ENCODE measurements at places on chromosomes 6 and 20. TPM values are rescaled to one million over a fixed set of nuclear protein-coding genes. Genes with fewer than 3 reads are reported as not detected.
A peak's percentile ranks its signal among the peaks of the same experiment; 100 is the strongest.

Gene RRAGD
- total RNA-seq: under 0.01 TPM

Gene TFAP2A
- 2.6 TPM for total RNA-seq

Gene JPH2
- total RNA-seq: 50.5 TPM

Gene BPIFB4
- total RNA-seq: not detected

Gene ZNF831
- total RNA-seq: not detected

Gene NAA20
- total RNA-seq: 29.3 TPM

Gene HLA-F
- 42.2 TPM for total RNA-seq

Gene ANKRD6
- 1.3 TPM for total RNA-seq

DNA sequence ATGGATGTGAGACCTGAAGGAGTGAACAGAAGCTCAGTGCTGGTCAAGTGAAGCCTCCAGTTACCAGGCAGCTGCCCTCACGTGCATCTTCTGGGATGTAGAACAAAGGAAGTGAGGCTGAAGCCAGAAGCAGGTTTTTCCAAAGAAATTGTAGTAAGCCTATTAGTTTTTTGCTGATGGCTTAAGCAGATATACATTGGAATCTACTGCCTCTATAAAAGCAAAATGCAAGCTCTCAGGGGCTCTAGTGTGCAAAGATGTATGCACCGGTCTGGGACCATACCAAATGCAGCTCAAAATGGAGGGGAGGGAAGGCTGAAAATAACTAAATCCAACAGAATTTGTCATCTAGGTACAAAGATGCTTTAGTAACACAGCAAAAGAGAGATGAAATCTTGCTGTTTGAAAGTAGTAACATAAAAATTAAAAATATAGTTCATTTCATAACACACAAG lies 77.0 kb downstream of the DTNBP1 start:
- no peak for DNase-seq

GRCh38 chr6:161133963-161134362 lies 139.9 kb downstream of the AGPAT4 start:
- DNase-seq: no peak

DNA sequence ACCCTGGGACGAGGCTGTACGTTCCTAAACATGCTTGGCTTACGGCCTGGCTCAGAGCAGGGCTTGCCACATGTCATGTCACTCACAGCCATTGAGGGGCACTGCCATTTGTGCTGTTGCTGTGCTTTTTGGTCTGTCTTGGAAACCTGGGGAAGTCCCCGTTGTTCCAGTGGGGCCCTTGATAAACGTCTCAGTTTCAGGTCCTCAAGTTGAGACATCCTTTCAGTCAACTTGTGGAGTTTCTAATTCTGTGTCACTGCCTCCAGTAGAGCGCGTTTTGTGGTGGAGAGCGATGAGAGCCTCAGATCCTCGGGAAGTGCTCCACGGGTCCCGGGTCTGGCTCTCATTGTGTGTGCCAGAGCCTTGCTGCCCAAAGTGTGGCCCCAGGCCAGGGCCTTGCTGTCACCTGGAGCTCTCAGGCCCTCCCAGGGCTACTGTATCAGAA lies 43.0 kb upstream of the CCR6 start:
- no peak for DNase-seq

DNA sequence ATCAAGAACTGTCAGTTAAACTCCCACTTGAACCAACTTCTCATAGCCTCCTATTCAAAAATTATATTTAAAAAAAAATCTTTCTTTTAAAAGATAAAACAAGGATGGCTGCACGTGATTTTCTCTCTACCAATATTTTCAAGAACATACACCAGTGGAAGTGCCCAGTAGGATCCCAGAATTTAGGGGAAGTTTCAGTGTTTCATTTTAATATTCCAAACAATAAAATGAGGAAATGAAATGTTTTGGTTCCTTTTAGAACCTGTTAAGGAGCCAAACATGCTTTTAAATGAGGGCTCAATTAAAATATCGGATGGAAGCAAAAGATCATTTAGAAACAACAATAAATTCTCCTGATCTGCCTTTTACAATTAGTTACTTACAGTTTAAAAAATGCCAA lies 26.4 kb upstream of the PRELID3B start:
- DNase-seq: no peak

GRCh38 chr6:53011979-53012378 lies 16.9 kb upstream of the GSTA4 start:
- DNase-seq: peak; percentile 28

GRCh38 chr6:40719671-40720374 lies 132.7 kb upstream of the LRFN2 start:
- DNase-seq: peak; percentile 81

DNA sequence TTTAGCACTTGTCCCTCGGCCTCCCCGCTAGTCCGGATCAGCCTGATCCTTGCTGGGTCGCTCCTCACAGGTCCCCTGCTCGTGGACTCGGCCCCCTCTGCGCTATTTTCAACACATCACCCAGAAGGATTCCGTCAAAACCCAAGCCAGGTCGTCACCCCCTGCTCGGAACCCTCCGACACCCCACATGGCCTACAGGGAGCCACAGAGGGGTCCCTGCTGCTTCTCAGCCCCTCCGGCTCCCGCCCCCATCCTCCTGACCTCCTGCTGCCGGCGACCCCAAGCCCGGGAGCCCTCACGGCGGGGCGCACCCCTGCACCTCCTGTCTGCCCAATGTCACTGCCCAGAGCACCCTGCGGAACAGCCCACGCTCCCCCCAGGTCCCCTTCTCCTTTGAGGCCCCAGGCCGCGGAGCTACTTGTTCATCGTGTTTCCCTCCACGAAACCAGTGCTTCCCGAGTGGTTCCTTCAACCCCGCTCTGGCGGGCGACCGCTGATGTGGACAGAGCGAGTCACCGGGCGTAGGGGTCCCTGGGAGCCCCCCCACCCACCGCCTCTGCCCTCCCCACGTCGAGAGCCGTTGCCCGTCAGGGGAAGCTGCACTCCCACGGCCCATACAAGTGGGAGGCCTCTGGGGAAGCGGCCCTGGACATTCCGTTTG lies 638 bp upstream of the MYL9 start:
- no peak for DNase-seq

- no peak for DNase-seq
Measured at GRCh38 chr20:19407736-19408135, 195.3 kb downstream of the SLC24A3 start.

- no peak for DNase-seq
Measured at GRCh38 chr20:5545455-5545854, 204.7 kb upstream of the SHLD1 start.

GRCh38 chr6:47426524-47427302 lies 50.9 kb upstream of the CD2AP start:
- no peak for DNase-seq

- no peak for DNase-seq
Measured at GRCh38 chr6:121800047-121800446, 364.6 kb downstream of the GJA1 start.

DNA sequence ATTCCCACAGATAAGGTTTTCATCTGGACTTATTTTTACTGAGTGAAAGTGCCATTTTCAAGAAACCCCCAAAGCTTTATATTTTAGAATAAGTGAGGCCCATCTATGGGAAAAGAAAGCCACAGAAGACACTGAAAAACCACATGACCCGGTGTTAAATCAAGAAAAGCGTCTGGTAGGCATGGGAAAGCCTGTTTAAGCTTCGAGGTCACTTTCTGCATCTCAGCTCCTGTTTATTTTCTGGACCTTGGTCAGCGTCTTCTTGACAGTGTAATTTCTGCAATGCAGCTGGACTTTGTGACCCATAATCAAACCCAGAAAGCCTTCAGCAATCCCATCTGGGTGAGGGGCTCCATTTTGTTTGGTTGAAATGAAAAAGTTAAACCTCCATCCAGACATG lies 59.6 kb upstream of the NEDD9 start:
- DNase-seq: peak; percentile 34

DNA sequence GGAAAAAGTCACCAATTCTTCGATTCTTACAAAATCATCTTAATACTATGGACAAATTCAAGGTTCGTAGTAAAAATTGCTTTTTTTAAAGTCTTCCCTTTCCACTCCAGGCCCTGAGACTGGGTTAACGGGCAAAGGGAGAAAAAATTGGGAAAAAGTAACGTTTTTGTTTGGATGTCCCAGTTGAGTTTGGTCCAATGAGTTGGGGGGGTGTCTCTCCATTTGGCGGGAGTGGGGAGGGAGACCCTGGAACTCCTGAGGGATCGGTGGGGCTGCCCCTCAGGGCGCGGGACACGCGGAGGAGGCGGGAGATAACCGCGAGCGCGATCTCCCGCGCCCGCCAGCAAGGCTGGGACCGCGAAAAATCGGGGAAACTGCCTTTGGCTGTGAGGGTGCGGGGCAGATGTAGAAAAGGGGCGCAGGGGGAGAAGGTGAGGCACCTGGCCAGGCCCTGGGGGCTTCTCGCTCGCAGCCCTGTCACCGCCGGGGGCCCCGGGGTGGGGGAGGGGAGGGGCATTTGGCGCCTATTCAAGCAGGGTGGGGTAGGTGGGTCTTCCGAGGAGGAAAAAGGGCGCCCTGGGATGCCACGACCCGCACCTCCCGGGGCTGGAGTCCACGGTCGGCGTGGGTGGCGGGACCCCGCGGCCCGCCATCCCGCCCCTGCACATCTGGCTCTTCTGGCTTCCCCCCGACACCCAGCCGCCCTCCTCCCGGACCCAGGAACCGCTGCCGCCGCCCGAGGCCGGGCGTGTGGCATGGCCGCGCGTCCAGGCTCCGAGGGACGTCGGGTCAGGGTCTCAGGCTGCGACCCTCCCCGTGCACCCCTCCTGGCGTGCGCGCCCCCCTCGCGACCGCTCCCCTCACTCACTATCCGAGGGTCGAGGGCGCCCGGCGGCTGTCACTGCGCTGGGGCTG lies 595 bp downstream of the FBXO5 start:
- no peak for DNase-seq

DNA sequence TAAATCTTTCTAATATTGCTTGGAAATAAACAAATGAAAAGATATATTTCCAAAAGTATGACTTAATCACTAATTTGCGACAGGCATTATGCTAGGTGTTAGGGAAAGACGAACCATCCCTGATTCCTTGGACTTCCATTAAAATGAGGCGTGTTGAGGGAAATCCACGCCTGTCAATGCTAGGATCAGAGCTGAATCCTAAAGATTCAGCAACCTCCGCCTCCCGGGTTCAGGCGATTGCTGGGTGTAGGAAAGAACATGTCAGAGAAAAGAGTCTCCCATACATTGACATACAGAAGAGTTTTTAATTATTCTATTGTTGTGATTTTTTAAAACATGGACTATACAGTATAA lies 16.8 kb upstream of the PRSS16 start:
- no peak for DNase-seq

GRCh38 chr20:35660122-35660937 lies 4.4 kb downstream of the CPNE1 start:
- no peak for DNase-seq

GRCh38 chr6:1240766-1241318 lies 71.1 kb upstream of the FOXQ1 start:
- DNase-seq: no peak

DNA sequence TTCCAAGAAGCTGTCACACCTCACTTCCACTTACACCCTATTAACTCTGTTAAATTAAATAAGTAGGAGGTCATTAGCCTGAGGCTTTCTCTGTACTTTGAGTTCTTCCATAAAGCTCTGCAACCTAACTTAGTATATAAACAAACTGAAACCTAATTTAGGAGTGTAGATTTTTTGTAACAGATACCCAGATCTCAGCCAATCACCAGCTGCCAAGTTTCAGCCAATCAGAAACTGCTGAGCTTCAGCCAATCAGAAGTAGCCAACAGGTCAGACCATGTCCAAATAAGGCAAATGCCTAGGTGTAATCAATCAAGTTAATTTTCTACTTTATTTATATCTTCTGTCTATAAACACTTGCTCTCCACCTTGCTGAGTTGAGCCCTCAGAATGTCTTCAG lies 142.7 kb upstream of the SULF2 start:
- DNase-seq: peak; percentile 9

DNA sequence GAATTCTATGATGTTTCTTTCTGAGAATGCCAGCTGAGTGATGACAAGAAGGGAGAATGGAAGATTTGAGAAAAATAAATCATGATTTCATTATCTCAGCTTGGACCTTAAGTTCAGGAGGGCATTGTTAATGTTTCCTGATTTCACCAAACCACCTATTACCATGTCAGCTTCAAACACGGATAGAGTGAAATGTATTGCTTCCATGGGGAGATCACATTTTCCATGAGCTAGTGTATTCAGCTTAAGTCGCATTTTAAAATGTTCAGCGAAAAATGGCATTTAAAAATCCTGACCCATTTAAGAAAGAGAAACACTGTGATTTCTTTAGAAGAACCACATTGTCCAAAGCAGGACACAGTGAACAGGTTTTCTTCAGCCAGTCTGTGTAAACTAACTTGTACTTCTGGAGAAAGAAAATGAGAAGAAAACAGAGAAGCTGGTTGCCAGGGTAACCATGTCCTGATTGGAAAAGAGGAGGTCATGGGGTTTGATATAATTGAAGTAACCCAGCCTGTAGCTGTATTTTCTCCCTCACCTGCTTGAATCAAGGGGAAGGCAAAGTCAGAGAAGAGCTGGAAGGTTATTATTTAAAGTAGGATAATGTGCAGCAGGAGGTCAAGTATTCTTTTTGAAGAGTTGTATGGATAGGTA lies 684.1 kb upstream of the NRSN1 start:
- DNase-seq: no peak

- no peak for DNase-seq
Measured at GRCh38 chr6:2891768-2892170, 11.3 kb downstream of the SERPINB9 start.

- DNase-seq: peak; percentile 54
Measured at GRCh38 chr6:136526196-136526930, 23.9 kb downstream of the MAP7 start.

DNA sequence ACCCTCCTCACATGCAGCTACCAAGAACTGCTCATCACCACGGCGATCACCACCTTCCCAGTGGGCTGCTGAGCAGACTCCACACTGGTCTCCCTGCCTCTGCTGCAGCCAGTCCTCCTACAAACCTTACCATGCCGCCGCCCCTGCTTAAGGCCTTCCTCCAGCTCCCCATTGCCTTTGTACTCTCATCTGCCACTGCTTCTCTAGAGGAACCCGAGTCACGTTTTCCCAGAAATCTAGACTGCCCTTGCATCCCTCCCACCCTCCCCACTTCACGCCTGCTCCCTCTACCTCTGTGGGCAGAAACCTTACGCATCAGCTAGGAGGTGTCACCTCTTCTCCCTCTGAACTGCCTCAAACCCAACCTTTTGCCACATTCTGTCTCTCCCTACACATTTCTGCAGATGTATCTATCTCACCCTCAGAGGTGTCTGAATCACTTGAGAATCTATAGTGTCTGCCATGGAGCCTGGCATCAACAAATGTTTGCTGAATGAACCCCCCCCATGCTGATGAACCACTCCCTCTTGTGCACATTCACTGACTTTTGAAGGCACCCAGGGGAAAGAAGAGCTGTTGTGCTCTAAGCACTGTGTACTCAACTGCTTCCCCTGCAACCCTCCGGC lies 4.3 kb downstream of the E2F1 start:
- no peak for DNase-seq

GRCh38 chr6:166712286-166713228 lies 85.5 kb upstream of the RPS6KA2 start:
- no peak for DNase-seq

DNA sequence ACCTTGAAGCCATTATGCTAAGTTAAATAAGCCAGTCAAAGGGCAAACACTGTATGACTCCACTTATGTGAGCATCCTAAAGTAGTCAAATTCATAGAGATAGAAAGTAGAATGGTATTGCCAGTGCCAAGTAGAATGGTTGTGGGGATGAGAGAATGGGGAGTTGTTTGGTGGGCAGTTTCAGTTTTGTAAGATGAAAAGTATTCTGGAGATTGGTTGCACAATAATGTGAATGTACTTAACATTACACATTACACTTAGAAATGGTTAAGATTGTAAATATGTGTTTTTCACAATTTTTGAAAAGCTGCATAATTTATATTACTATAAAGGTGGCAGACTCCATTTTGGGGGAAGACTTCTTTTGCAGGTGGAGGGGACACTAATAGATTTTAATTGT lies 51.3 kb upstream of the CARMIL1 start:
- DNase-seq: no peak
